ENCODE measurements at places on chromosomes 1 and 21. TPM values are rescaled to one million over a fixed set of nuclear protein-coding genes. Genes with fewer than 3 reads are reported as not detected.
A peak's percentile ranks its signal among the peaks of the same experiment; 100 is the strongest.

Gene PLA2G2F
- not detected for total RNA-seq

Gene FCMR
- 2.8 TPM for total RNA-seq

- DNase-seq, result no peak
- H3K4me1 ChIP-seq, result peaks cover 2% of the 10 kb centered on the region
- no peaks in the 10 kb centered on the region for H3K27me3 ChIP-seq
- H3K36me3 ChIP-seq, result no peaks in the 10 kb centered on the region
Observed at GRCh38 chr21:35885942-35886541, 174.3 kb downstream of the SETD4 start.

- no peaks in the 10 kb centered on the region for H3K36me3 ChIP-seq
- no peaks in the 10 kb centered on the region for H3K27me3 ChIP-seq
- H3K4me3 ChIP-seq, result no peak overlapping the region
Observed at GRCh38 chr1:212234431-212235395, 50.5 kb upstream of the PPP2R5A start.

GRCh38 chr1:9715536-9716226 is 64.2 kb downstream of the PIK3CD start:
- H3K27ac ChIP-seq, result no peak overlapping the region
- no peak overlapping the region for H3K4me3 ChIP-seq
- DNase-seq, result no peak
- H3K27me3 ChIP-seq, result no peaks in the 10 kb centered on the region
- no peaks in the 10 kb centered on the region for H3K36me3 ChIP-seq
- peaks cover 10% of the 10 kb centered on the region for H3K4me1 ChIP-seq

Gene HUNK
- under 0.01 TPM for total RNA-seq

Gene CCDC24
- total RNA-seq, result 7.3 TPM

Gene SPRR2G
- not detected for total RNA-seq

DNA sequence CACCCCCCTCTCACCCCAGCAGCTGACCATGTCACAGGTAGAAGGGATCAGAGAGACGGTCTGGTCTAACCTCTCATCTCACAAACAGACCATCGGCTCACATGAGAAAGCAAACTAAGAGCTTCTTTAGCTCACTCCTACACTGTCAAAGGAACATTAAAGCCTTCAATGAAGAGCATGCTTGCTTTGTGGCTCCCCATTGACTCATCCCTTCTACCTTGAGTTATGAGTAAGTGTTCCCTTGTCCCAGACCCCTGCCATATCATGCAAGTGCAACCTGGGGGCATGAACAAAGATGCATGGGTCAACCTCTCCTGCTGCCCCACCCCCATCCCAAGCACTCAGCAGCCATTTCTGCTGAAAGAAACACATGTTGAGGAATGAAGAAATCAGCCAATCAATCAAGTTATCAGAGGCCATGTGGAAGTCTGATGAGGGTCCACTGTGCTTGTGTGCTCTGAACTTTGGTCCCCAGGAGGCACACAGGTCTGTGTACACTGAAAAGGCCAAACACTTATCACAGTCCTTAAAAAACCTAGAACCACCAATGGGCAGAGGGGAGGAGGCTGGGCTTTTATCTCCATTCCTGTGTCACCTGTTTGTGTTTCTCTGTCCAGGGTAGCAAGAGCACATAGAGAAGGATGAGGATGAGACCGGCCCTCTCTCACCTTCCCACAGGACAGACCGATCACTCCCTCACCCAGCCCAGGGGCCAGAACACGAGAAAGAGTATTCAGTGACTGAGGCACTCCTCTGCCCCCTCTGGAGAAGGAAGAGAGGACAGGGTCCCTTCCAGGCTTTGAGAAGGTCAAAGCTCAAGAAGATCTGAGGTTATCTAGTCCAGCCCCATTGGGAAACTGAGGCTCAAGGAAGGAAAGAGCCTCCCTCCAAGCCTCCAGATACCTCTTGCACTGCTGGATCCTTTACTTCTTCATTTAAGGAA is 9.5 kb downstream of the ETNK2 start:
- H3K4me3 ChIP-seq, result no peak overlapping the region
- DNase-seq, result no peak
- no peaks in the 10 kb centered on the region for H3K27me3 ChIP-seq
- no peak overlapping the region for H3K27ac ChIP-seq
- H3K36me3 ChIP-seq, result no peaks in the 10 kb centered on the region

GRCh38 chr1:50332941-50333594 is 90.2 kb downstream of the DMRTA2 start:
- peak; percentile 69 for DNase-seq
- no peaks in the 10 kb centered on the region for H3K27me3 ChIP-seq
- peaks cover 5% of the 10 kb centered on the region for H3K4me1 ChIP-seq
- H3K4me3 ChIP-seq, result peak overlapping the region; percentile 24

Gene SYNJ1
- total RNA-seq, result 7.9 TPM

Gene SIPA1L2
- total RNA-seq, result 31.7 TPM

DNA sequence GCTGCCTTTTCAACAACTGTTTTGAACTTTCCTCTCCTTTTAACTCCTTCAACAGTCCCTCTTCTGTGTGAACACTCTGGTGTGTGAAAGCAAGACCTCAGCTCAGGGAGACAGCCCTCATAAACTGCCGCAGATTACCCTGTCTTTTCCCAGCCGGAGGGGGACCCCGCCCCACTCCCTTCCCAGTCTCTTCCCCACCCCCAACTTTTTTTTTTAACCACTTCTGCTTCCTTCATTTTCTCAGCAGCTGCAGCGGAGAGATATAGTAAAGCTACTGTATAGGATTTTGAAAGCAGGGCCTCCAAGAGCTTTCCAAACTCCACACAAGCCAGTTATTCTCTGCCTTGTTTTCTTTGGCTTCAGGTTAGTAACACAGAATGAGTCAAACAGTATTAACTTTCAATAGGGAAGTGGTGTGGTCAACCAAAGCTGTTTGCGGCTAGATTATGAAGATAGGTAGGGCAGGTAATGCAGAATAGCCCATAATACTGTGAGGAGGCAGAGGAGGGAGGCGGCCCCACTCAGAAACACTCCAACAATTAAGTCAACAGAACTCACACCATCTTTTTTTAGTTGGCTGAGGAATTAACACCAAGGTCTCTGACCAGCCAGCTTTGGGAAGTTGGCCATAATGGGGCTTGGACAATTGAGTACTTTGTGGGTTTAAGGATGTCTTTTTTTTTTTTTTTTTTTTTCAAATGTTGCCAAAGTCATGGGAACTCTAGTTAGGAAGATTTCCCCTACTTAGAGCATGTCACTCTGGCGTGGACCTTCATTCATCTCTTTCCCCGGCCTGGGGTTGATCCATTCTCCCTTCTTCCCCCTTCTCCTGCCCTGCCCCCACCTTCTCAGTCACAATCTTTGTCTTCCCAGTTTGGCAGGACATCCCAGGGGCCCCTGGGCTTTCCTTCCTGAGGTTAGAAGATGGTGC is 177.0 kb downstream of the CLIC6 start:
- H3K27ac ChIP-seq, result no peak overlapping the region
- no peak overlapping the region for H3K4me3 ChIP-seq
- H3K4me1 ChIP-seq, result peaks cover 2% of the 10 kb centered on the region
- H3K27me3 ChIP-seq, result no peaks in the 10 kb centered on the region
- H3K36me3 ChIP-seq, result no peaks in the 10 kb centered on the region
- DNase-seq, result no peak
